CD4-positive, alpha-beta T cell treated with Interleukin-17A for 1 hour (primary cell): ENCODE measurements at places on chromosomes 13 and 19.

DNA sequence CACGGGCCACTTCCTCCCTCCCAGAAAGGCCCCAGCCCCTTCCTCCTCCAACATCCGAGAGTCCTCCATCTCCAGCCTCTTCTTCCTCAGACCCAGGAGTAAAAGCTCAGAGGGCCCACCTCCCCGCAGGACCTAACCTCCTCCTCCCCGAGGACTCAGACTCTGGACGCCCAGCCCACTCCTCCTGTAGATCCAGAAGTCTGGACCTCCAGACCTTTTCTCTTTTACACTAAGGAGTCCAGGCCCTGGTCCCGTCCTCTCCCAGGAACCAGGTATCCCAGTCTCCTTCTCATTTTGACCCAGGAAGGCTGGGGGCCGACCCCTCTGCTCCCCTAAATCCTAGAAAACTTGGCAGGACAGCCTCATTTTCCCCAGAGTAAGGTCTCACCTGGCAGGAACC, 1.9 kb upstream of the KLK8 start:
- no peak for DNase-seq

GRCh38 chr13:42354241-42355091, 82.5 kb downstream of the AKAP11 start:
- peak; percentile 47 for DNase-seq

- DNase-seq = no peak
Observed at GRCh38 chr13:76795701-76796695, 90.2 kb downstream of the KCTD12 start.

DNA sequence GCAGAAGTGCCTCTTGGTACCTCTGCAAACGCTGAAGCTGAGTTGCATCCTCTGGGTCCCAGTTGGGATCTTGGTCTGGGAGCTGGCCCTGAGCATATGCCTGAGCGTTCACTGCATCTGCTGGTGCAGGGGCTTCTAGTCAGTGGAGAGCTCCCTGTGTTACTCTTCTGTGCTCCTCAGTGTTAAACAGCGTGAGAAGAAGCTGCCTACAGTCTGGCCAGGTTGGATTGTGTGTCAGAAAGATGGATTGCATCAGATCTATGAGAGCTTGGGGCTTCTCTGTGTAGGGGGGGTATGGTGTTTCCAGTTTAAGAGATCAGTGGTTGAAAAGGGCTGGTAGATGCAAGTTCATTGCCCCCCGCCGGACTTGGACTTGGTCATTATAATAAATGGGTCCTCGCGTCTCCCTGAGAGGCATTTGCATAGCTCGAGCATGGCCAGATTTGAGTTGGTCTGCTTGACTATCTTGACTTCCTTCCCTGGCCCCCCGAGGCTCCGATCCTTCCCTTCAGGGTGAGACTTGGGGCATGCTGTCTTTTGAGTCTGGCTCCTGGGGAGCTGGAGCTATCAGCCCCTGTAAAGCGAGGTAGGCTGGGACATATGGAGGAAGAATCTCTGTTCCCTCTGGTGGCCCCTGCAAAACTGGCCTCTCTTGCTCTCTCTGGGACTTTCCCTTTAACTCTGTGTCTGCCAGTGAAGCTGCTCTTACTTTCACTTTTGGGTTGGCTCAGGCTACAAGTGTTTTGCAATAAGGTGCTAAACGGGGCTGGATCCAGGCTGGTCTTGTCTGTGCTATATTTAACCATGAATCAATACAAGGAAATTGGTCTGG, 52.9 kb downstream of the OR10H4 start:
- peak; percentile 64 for DNase-seq

DNA sequence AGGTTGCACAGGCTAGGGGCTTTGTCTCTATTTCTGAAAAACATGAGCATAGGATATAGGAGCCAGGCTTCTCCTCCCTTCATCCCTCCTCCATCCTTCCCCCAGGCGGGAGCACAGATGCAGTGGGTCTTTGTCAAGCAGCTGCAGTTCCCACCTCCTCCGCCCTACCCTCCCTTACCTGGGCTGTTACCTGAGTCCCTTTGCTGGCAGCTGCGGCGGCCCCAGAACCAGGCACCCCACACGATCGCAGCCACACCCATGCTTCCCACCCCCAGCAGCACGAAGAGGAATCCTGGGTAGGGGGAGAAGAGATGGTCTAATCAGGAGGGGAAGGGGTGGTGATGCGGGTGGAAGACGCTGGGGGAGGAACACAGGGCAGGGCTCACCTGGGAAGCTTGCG, 7.8 kb downstream of the TMIGD2 start:
- DNase-seq = no peak

GRCh38 chr13:109243311-109243951, 543.0 kb downstream of the IRS2 start:
- no peak for DNase-seq

GRCh38 chr13:63287926-63288325, 1872.3 kb upstream of the PCDH20 start:
- no peak for DNase-seq

DNA sequence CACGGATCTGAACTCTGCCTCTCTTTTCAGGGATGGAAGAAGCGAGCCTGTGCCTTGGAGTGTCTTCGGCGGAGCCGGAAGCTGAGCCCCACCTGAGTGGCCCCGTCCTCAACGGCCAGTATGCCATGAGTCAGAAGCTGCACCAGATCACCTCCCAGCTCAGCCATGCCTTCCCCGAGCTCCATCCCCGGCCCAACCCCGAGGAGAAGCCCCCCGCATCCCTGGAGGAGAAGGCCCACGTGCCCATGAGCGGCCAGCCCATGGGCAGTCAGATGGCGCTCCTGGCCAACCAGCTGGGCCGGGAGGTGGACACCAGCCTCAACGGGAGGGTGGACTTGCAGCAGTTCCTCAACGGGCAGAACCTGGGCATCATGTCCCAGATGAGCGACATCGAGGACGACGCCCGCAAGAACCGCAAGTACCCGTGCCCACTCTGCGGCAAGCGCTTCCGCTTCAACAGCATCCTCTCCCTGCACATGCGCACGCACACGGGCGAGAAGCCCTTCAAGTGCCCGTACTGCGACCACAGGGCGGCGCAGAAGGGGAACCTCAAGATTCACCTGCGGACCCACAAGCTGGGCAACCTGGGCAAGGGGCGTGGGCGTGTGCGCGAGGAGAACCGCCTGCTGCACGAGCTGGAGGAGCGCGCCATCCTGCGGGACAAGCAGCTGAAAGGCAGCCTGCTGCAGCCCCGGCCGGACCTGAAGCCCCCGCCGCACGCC, 71.5 kb downstream of the ZNF536 start:
- DNase-seq = no peak

DNA sequence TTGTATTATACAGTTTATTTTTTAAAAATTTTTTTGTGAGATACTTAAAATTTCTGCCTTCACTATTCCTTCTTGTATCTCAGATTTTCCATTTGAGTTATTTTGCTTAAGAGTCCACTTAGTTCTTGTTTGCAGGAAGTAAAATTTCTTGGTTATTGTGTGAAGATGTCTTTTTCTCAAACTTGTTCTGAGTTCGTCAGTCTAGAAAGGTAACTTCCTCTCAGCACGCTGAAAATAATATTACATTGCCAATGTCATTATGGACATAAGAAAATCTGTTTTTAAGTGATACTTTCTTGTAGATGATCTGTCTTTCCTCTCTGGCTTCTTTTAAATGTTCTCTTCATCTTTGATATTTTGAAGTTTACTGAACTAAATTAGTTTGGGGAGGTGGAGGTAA, 731.7 kb upstream of the GPC6 start:
- no peak for DNase-seq

DNA sequence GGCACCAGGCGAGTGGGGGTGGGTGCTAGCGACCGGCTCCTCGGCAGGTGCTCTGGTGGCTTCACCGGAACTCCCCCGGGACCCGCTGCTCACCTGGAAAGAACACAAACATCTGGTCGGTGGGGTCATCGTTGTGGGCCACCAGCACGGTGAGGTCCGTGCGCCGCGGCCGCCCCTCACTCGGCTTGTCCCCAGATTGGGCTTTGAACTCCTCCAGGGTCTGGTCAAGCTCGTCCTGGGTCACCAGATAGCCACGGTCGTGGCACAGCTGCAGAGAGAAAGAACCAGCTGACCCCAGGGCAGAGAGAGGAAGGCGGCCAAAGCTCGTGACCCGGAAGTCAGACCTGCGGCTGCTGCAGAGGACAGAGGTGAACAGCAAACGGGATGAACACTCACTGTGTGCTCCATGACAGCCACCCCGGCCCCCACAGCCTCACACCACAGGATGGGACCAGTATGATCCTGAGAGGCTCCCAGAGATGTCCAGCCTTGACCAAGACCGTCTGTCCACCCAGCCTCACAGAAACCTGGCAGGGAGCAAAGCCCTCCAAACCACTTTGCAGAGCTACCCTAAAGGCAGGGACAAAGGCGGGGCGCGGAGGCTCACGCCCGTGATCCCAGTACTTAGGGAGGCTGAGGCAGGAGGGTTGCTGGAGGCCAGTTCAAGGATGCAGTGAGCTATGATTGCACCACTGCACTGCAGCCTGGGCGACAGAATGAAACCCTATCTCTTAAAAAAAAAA, 1.2 kb downstream of the POLR2E start:
- DNase-seq = no peak

- peak; percentile 53 for DNase-seq
Observed at GRCh38 chr19:1672038-1672768, 19.8 kb upstream of the TCF3 start.

GRCh38 chr13:44334751-44335150, 38.9 kb upstream of the SERP2 start:
- DNase-seq = no peak

- peak; percentile 92 for DNase-seq
Observed at GRCh38 chr19:18543814-18544475, 572 bp upstream of the FKBP8 start.

- DNase-seq = no peak
Observed at GRCh38 chr13:67769063-67769986, 539.2 kb upstream of the PCDH9 start.

DNA sequence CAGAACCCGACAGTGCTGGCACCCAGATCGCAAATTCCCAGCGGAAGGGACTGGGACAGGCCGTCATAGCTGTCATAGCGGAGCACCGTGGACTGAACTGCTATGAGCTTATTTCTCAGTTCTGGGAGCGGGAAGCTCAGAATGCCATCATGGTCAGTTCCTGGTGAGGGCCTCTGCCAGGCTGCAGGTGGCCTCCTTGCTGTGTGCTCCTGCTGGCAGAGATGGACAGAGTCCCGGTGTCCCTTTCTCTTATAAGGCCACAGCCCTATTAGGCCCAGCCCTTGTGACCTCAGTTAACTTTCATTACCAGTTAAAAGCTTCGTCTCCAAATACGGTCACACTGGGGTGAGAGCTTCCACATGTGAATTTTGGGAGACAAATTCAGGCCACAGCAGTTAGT, 4.6 kb downstream of the ZNF444 start:
- DNase-seq = no peak

DNA sequence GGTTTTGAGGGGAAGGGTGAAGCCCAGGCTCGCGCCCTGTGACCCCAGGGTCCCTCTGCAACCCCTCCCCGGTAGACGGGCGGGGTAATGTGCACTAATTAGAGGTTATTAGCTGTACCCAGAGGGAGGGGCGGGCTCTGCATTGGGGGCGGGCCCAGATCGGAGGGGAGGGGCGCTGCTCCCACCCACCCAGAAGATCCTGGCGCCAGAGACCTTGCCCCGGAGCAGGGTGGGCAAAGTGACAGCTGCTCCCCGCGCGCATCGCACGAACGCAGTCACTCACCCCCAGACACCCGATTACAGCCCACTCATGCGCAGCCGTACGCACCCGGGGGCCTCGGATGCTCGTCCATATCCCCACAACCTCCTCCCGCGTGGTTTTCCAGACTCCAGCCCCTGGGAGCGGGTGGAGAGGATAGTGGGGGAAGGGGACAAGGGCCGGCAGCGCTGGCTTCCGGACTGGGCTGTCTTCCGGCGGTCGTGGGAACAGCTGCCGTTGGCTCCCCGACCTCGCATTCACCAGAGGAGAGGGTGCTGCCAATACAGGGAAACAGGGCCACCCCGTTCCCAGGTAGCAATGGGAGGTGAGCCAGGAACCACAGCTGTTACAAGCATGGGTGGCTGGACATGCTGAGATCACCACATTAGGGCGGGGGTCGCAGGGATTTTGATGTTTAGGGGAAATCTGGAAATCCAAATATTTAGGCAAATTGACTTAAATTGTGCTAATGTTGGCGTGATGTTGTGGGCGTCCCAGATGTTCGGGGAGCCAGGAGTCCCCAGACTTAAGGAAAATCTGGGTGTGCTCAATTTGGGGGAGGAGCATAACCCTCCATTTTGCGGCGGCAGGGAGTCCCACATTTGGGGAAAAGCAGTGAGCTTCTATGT, 2.9 kb upstream of the HOOK2 start:
- peak; percentile 59 for DNase-seq

DNA sequence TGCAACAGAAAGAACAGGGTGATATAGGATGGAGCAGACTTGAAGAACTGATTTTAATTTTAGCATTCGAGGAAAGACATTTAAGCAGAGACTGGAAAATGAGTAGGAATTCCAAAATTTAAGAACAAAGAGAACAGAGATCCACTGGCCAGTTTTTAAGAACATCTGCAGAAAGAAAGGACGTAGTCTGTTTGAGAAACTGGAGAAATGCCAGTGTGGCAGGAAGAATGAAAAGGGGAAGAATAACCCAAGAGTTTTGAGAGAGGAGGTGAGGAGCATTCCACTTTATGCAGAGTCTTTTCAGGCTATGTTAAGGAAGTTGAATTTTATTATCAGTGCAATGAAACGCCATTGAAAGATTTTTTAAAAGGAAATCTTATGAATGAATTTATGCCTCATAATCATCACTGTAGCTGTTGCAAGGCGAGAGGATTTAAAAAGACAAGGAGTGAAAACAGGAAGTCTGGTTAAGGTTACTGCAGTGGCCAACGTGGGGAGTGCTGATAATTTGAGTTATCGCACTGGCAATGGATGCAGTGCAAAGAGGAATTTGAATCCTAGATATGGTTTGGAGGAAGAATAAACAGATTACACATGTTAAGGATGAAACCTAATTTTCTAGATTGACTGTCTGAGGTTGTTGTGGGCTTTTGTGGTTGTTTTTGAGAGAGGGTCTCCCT, 253.8 kb downstream of the DACH1 start:
- no peak for DNase-seq

- no peak for DNase-seq
Observed at GRCh38 chr13:41137951-41138350, 5.3 kb upstream of the KBTBD6 start.

DNA sequence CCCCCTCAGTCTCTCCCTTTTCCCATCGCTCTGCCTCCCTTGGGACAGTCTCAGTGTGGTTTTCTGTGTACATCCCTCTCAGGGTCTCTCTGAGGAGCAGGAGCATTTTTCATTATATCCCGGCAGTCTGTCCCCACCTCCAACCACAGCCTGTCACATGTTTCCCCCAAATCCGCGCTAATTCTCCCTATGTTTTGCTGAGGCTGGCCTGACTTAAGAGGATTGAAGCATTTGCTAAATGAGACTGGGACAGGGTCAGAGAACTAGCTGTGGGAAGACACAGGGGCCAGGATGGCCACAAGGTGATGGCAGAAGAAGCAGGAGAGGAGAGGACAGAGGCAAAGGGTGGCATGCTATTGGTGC, 5.5 kb downstream of the TPRX1 start:
- no peak for DNase-seq

DNA sequence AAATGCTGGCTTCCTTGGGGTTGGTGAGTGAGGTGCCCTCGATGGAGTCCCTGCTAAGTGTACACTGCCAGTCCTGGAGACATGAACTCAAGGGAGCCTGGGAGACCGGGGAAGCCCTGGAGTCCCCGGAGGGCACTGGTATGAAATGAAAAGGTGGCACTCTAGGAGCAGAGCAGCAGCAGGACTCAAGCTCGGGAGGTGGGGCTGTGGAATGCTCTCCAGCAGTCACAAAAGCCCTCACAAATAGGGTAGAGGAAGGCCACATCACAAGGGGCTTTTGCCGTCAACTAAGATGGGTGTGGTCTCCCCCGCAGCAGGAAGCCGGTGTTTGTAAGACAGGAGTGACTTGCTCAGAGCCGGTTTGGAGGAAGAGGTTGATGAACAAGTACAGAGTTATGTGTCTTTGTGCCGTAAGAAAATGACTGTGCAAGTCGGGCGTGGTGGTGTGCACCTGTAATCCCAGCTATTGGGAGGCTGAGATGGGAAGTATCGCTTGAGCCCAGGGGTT, 19.3 kb downstream of the CCNE1 start:
- peak; percentile 77 for DNase-seq
